Left forelimb (tissue), 1 donor: ENCODE measurements at places on chromosomes 5 and 9.
A peak's percentile ranks its signal among the peaks of the same experiment; 100 is the strongest.

DNA sequence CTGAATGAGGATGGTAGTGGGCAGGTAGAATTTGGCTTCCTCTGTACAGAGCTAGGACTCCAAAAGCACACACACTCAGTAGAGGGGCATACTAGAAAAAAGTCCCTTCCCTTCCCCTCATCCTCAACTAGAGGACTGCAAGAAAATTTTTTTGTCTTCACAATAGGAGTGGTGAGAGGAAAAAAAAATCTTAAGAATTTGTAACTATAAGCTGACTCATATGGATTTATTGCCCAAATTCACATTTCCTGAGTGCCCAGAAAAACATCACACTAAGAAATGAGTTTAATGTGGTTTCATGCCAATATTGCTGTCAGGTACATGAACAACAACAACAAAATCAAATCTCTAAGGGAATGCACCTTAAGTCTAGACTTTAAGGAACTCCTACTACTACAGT is 43.7 kb downstream of the RANBP6 start:
- DNase-seq = no peak

- DNase-seq = no peak
These were observed 43.8 kb downstream of the ZNF618 start for GRCh38 chr9:113919871-113920270.

GRCh38 chr5:10601246-10602030 is 37.6 kb downstream of the ANKRD33B start:
- peak; percentile 83 for DNase-seq

DNA sequence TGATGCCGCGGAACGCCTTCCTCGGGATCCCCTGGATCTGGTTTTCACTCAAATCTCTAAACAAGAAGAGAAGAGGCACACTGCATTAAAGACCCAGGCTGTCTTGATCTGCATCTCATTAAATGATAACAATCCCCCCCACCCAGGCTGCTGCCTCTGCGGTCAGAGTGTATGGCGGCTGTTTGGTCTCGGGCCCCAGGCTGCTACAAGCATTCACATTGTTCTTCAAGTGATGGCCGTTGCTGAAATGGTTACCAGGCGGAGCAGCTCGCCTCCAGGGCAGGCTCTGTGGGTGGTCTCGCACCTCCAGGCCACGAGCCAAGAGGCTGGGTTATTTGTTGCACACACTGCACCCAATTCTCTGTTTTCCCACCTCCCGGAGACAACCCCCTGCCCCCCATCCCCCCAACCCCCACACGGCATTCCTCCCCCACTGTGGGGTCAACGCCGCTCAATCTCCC is 304.1 kb upstream of the PANK3 start:
- no peak for DNase-seq

DNA sequence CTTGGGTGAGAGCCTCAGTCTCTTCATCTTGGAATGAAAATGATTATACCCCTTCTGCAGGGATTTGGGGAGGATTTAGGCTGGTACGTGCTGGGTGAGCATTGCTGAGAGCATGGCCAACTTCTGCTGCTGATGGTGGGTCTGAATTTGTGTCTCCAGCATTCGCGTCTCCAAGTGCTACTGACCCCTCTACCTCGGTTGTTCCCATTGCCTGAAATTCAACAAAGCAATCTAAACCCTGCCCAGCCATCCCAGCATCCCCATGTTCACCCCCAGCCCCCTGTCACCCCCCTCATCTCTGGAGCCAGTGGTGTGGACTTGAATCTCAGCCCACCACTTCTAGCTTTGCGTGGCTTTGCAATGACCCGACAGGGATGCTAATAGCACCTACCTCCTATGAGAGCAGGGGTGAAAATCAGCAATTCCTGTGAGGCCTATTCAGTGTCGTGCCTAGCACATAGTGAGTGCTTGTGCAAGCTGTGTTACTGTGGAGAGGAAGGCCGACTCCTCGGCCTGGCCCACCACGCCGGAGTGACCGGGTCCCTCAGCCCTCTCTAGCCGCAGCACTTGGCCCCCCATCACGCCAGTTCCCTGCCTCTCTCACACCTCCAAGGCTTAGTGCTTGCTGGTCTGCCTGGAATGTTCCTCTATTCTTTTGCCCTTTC is 43.4 kb upstream of the SH3PXD2B start:
- DNase-seq = peak; percentile 62

GRCh38 chr5:141521244-141521781 is 32.4 kb downstream of the PCDHGC5 start:
- DNase-seq = no peak

- DNase-seq = no peak
These were observed 235.3 kb downstream of the SYK start for GRCh38 chr9:91036826-91037510.

DNA sequence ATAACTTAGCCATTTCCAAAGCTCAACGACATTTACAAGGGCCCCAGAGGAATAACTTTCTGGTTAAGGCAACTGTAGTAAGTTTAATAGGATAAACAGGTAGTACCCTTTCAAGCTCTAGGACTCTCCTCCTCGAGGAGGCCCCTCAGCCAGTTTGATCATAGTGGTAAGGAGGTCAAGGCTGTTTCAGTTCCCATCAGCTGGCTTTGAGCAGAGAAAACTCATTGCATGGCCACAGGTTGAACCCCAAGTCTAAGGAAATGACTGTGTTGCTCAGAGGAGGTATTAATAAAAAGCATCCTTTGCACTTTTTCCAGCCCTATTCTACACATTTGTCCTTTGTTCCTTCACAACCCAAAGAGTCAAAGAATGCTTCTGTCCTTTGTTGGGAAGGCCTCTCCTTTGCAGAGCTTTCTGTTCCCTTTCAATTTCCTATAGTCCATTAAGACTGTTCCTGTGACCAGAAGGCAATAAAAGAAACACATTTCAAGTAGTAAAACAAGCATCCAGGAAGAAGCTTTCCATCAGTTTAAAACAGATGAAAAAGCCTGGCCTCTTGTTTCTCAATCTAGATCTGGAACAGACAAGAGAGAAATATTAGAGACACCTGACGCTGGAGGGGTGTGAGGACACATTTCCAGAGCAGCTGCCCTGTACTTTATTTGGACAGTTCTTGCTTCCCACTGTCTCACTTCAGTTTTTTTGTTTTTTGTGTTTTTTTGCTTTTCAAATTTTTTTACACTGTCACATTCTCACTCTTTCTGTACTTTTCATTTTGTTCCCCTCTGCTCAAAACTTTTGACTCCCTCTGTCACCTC is 54.1 kb downstream of the PRRC1 start:
- DNase-seq = no peak
